ENCODE measurements at places on chromosomes 7 and 10. TPM values are rescaled to one million over a fixed set of nuclear protein-coding genes. Genes with fewer than 3 reads are reported as not detected.

Gene PNLIPRP3
- not detected for total RNA-seq

Gene KCNMA1
- 427 TPM for total RNA-seq

- no peak overlapping the region for H3K27ac ChIP-seq
- no peaks in the 10 kb centered on the region for H3K36me3 ChIP-seq
- no peaks in the 10 kb centered on the region for H3K4me1 ChIP-seq
- no peaks in the 10 kb centered on the region for H3K27me3 ChIP-seq
Measured at GRCh38 chr10:28915989-28916588, 238.8 kb downstream of the BAMBI start.

- no peak overlapping the region for H3K4me3 ChIP-seq
- no peak overlapping the region for H3K27ac ChIP-seq
- H3K27me3 ChIP-seq, result no peaks in the 10 kb centered on the region
- DNase-seq, result no peak
- no peaks in the 10 kb centered on the region for H3K36me3 ChIP-seq
Measured at GRCh38 chr10:91694170-91694794, 61.4 kb upstream of the PPP1R3C start.

DNA sequence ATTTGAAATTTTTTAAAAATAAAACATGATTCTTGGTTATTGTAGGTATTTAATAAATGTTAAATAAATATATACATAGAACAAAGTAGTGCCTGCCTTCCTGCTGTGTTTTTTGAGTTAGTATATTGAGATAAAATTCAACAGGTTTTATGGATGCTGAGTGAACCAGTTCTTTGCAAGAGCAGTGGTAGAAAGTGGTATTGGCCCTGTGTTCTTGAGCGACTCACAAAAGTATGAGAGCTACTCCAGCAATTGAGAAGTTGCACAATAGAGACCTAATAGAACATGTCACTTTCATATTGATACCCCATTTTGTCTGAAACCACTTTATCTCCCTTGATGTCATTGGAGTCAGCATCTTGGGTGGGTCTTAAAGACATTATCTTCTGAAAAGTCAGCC lies 32.6 kb upstream of the GJD4 start:
- no peak overlapping the region for H3K27ac ChIP-seq
- H3K27me3 ChIP-seq, result no peaks in the 10 kb centered on the region
- H3K4me1 ChIP-seq, result no peaks in the 10 kb centered on the region
- peaks cover 25% of the 10 kb centered on the region for H3K36me3 ChIP-seq

GRCh38 chr7:135147899-135148721 lies at the start of gene TMEM140:
Gene TMEM140 (plus strand): TSS chr7:135148072. CDS start chr7:135164442, 16,370 bp downstream.
- H3K4me3 ChIP-seq, result peak within 1 kb of the TSS; percentile 57
- DNase-seq, result no peak
- peaks cover 14% of the 10 kb centered on the region for H3K4me1 ChIP-seq
- peaks cover 17% of the 10 kb centered on the region for H3K36me3 ChIP-seq

Gene LIPF
- total RNA-seq, result not detected

DNA sequence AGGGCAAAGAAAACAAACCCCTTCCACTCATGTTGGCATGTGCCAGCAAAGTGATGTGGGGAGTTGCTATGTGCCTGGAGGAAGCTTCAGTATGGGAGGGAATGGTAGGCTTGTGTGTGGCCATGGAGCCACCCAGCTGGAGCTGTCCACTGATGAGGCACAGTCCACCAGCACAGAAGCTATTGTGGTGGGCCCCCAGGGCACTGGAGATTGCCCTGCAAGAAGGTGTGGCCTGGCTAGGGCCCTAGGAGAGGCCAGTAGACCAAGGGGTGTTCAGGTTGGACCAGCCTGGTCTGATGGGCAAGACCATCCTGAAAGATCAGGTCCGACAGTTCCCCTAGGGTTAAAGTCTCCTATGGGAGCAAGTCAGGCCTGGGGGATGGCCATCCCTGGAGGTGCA lies 22.1 kb upstream of the KEL start:
- H3K4me1 ChIP-seq, result no peaks in the 10 kb centered on the region
- DNase-seq, result no peak
- no peaks in the 10 kb centered on the region for H3K36me3 ChIP-seq
- H3K27ac ChIP-seq, result no peak overlapping the region
- no peak overlapping the region for H3K4me3 ChIP-seq

DNA sequence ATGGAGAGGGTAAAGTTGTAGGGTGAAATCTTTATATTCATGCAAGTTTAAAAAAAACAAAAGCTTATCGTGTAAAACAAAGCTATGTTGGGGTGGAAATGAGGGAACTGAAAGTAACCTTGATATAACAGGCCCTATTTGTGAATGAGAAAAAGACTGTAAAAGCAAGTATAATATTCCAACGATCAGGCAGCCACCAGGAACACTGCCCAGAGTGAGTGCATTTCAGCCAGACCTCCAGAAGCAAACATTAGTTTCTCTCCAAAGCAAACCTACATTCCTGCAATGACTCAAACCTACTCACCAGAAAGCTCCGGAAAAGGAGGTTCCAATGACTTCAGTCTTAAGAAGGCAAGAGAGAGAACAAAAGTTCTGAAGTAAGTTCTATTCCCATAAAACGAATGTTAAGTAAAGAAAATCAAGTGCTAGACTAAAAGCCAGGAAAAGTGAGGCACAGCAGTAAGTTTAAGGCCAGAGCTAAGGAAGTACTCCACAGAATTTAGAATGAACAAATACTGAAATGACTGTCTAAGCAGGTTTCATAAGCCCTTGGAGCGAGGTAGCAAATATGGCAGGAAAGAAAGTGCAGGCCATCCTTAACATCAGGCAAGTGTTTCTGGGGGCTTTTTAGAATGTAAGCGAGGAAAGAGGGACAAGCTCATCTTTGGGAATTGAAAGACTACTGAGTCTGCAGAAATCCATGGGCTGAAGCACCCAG lies 493.1 kb downstream of the XPNPEP1 start:
- peak overlapping the region; percentile 31 for H3K27ac ChIP-seq
- no peaks in the 10 kb centered on the region for H3K36me3 ChIP-seq
- H3K27me3 ChIP-seq, result no peaks in the 10 kb centered on the region
- no peak overlapping the region for H3K4me3 ChIP-seq

Gene CLRN3
- total RNA-seq, result not detected
